ENCODE measurements at places on chromosomes 16 and 17. TPM values are rescaled to one million over a fixed set of nuclear protein-coding genes. Genes with fewer than 3 reads are reported as not detected.

Gene AGRP
- total RNA-seq, result not detected

Gene PIRT
- not detected for total RNA-seq

Gene DBNDD1
- 1.8 TPM for total RNA-seq

Gene HS3ST3A1
- total RNA-seq, result 1.0 TPM

Gene HS3ST6
- total RNA-seq, result not detected

Gene ELOB
- total RNA-seq, result 228 TPM

Gene WNT3
- 0.98 TPM for total RNA-seq

Gene WNT9B
- total RNA-seq, result not detected

Gene SPEM1
- total RNA-seq, result not detected

Gene SMTNL2
- total RNA-seq, result 1.6 TPM

Gene KCNH4
- total RNA-seq, result 0.36 TPM

Gene MFAP4
- 115 TPM for total RNA-seq

Gene CCL7
- 1.6 TPM for total RNA-seq

Gene RRN3
- 28.8 TPM for total RNA-seq

Gene PPY
- total RNA-seq, result not detected

Gene KIF2B
- not detected for total RNA-seq

Gene GOSR1
- total RNA-seq, result 60.5 TPM

Gene NPB
- 0.80 TPM for total RNA-seq

Gene SYCE1L
- total RNA-seq, result 3.9 TPM

Gene ANKRD40CL
- total RNA-seq, result not detected

All from sciatic nerve (tissue), 2 donors.